ENCODE measurements at places on chromosomes 5 and 9.

DNA sequence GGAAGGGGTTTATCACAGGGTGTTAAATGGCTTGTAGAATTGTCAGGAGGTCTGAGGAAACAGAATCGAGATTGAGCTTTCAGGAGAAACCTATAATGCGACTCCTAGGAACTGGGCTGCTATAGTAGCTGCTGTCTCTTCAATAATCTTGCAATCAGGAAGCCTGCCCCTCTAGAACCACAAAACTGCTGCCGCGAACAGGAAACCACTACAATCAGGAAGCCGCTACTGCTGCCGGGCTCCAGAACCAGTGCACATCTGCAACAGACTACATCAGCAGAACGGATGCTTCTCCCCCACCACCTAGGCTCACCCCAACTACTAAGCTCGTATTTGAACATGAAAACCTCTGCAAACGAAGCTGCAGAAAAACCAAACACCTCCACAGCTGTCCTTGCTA lies 31.6 kb downstream of the TNFSF8 start:
- no peak for DNase-seq

GRCh38 chr9:110444911-110445310 lies 107.2 kb upstream of the TXNDC8 start:
- DNase-seq = no peak

GRCh38 chr9:36140086-36141084 lies 3.9 kb downstream of the GLIPR2 start:
- DNase-seq = no peak

DNA sequence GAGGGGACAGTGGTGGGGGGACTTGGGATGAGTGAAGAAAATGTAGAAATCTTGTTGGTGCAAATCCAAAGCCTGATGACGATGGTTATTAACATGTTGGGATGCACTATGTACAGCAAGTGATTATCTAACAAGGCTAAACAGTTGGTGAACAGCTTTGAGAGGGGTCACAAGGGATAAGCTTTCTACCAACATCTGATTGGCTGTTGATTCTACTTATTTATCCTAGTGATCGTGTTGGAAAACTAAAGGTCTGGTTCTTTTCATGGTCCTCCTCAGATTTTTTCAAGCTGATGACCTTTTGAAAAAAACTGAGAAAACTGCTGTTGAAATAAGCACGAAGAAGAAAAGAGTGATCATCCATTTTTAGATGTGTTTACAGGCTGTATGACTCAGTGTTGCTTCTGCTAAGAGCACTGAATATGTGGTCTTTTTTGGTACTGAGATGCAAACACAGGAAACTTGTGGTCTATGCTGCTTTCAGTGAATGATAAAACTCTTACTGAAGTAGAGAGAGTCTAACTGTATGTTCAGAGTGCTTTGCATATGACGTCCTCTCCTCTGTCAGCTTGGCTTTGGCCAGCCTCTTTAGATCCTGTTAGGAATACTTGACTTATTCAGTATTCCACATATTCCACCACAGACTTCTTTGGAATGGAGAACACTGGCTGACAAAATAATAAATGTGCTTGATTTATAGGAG lies 174.8 kb downstream of the SLF1 start:
- no peak for DNase-seq

GRCh38 chr5:60843386-60843935 lies 608 bp downstream of the ELOVL7 start:
- no peak for DNase-seq

- DNase-seq = no peak
Observed at GRCh38 chr9:111983484-111983908, 86.9 kb downstream of the UGCG start.

DNA sequence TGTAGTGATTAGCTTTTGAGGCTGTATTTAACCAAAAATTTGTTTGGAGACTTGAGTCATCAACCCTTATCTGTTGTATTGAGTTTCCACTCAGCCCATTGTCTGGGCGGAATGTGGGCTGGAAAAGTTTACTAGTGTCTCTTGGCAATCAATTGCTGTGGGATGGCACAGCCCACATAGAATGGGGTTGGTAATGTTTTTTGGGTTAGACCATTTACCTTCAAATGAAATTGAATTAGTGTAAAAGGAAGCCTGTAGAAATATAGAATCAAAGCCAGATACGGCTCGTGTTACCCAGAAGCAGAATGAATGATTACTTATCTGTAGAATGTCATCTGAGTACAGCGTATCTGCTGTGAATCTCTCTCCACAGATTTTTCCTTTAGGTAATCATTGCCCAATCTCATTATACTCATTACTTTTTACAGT lies 142.9 kb downstream of the AOPEP start:
- DNase-seq = no peak

GRCh38 chr9:134066526-134066912 lies 1.3 kb downstream of the BRD3 start:
- no peak for DNase-seq

DNA sequence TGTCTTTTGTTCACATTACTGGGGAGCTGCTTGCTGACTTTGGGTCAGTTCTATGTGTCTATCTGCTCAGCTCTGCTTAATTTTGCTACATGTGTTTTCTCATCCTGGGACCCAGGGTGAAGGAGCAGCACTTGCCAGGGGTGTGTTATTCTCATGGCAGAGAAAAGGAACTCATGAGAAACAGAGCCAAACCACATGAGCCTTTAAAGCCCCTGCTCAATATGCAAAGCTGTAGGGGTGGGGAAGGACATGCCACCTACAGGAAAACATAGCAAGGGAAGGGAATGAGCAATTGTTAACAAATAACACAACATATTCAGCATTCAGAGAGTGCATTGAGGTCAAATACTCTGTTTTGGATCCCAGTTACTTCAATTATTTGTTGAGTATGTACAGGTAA lies 290.9 kb downstream of the CDK5RAP2 start:
- no peak for DNase-seq

GRCh38 chr9:6076851-6077250 lies 61.4 kb upstream of the RANBP6 start:
- DNase-seq = no peak

DNA sequence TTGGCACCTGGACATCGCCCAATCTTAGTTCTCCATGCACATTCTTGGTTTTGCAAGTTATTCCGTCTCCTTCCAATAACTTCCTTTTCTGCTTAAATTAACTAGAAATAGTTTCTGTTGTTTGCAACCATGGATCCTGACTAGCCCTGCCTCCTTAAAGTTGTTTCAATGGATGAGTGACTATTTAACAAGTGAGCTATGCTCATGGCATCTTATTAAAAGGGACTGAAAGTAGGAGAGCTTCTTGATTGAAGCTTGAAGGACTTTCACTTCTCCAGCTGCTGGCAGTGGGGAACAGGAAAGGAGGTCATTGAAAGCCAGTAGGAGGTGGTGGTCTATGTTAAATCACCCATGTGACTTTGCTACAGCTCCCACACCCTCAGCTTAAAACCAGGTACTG lies 466.8 kb downstream of the ARHGEF28 start:
- no peak for DNase-seq

DNA sequence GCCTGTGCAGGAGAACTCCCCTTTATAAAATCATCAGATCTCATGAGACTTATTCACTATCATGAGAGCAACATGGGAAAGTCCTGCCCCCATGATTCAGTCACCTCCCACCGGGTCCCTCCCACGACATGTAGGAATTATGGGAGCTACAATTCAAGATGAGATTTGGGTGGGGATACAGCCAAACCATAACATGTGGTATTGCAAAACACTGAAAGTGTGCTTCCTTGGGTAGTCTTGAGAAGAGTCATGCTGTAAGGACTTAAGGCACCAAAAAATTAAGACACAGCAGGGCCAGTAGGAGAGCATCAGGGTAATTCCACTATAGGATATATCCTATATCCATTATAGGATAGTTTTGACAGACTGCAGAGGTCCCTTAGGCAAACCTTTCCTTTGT lies 29.4 kb upstream of the GDNF start:
- no peak for DNase-seq

DNA sequence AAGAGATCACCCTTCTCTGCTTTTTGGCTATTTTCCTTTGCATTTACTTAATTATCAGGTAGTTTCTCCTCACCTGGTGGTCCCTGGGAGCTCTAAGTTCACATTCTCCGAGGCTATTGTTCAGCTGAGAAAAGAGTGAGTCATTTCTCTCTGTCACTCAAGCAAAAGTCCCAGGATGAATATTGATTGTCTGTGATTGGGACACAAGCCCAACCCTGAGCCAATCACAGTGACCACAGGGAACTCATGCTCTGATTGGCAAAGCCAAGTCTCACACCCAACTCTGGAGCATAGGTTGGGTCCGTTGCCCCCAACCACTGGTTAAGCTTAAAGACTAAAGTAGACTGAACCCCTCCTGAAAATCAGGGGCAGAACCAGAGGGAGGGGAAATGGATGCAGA lies 27.8 kb upstream of the FAT2 start:
- no peak for DNase-seq

- DNase-seq = no peak
Observed at GRCh38 chr5:76941442-76941841, 11.4 kb upstream of the CRHBP start.
